Left cardiac atrium (tissue), 4 donors: ENCODE measurements at places on chromosomes 5 and 9. TPM values are rescaled to one million over a fixed set of nuclear protein-coding genes. Genes with fewer than 3 reads are reported as not detected.

- no peak for DNase-seq
These were observed 1962.2 kb upstream of the WWC1 start for GRCh38 chr5:166329149-166329800.

DNA sequence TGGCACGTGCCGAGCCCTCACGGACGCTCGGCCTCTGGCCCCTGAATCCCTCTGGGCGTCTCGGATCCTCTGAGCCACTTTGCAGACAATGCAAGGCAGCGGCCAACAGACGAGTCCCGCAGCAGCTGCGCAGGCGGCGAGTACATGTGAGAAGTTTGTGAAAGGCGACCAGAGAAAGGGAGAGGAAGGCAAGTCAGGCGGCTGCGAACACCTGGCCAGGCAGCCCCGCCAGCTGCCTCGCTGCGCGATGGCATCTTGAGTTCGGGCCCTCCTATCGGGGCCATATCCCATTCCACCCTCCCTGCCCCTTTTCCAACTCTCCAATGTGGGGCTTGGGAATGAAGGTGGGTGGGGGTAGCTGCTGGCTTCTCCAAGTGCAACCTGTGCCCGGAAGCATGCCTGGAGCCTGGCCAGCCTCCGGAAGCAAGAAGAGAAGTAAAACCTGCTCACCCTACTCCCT lies 4.5 kb upstream of the POU4F3 start:
- no peak for DNase-seq

DNA sequence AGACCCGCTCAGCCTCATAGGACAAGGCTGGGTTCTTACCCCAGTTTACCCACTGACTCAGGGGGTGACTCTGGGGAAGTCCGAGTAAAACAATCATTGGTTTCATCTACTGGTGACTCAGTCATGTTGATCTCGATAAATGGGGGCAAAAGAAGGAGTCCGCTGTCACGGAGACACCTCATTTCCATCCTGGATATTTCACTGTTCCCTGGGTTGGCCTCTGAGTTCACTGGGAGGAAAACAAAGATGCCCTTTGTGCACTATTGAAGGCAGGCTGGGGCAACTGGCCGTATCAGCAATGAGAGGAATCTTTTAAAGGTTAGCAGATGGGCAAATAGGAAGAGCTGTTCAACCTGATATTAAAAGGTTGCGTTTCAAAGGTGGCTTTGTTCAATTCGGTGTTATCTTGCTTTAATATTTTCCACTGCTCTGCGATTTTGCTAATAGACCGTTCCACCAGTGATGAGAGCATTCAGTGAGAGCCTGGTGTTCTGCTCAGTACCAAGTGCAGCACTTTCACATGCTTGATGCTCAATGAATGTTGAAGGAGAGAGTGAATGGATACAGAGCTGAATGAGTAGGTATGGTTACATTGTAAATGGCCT lies 110.2 kb upstream of the EGFLAM start:
- no peak for DNase-seq

DNA sequence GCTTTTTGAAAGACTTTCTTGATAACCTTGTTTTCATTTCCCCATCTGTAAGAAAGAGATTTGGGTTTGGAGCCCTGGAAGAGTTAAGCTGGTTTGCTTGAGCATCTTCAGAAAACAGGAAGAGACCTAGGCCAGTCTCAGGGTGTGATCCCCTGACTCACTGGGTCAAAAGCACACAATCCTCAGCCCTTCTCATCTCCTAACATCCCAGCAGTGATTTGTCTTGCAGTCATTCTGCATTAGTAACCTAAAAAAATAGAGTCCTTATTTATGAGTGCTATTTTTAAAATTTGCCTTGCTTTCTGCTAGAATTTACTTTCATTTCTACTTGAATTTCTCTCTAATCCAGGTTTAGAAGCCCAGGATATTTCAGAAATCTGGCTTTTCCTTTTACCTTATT lies 16.4 kb upstream of the ARSB start:
- no peak for DNase-seq

GRCh38 chr9:121192959-121193640 lies 8.6 kb downstream of the RAB14 start:
- no peak for DNase-seq

GRCh38 chr9:19087106-19088000 lies 15.4 kb downstream of the HAUS6 start:
- no peak for DNase-seq

DNA sequence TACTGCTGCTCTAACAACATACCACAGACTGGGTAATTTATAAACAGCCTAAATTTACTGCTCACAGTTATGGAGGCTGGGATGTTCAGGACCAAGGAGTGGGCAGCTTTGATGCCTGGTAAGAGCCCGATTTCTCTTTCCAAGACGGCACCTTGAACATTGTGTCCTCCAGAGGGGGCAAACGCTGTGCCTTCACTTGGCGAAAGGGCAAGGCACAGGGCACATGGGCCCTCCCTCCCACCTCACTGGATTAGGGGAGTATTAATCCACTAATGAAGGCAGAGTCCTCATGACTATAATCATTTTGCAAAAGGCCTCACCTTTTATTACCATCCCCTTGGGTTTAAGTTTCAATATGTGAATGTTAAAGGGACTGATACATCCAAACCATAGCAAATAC lies 397.7 kb downstream of the TMEM38B start:
- no peak for DNase-seq

The GRIN1 gene
- total RNA-seq: not detected

The BARX1 gene
- not detected for total RNA-seq

The GRM6 gene
- total RNA-seq: not detected

The PTGES gene
- 4.5 TPM for total RNA-seq

The RNF224 gene
- total RNA-seq: not detected
